Tibial nerve (tissue), 4 donors: ENCODE measurements at places on chromosomes 5 and 9. TPM values are rescaled to one million over a fixed set of nuclear protein-coding genes. Genes with fewer than 3 reads are reported as not detected.

GRCh38 chr5:78787783-78788182 lies 139.2 kb upstream of the LHFPL2 start:
- peak; percentile 19 for DNase-seq

GRCh38 chr5:73519531-73520283 lies 21.5 kb downstream of the BTF3 start:
- peak; percentile 38 for DNase-seq

- DNase-seq = no peak
Measured at GRCh38 chr5:57839025-57839424, 356.4 kb upstream of the ACTBL2 start.

GRCh38 chr9:15239816-15240215 lies 67.2 kb downstream of the TTC39B start:
- DNase-seq = no peak

DNA sequence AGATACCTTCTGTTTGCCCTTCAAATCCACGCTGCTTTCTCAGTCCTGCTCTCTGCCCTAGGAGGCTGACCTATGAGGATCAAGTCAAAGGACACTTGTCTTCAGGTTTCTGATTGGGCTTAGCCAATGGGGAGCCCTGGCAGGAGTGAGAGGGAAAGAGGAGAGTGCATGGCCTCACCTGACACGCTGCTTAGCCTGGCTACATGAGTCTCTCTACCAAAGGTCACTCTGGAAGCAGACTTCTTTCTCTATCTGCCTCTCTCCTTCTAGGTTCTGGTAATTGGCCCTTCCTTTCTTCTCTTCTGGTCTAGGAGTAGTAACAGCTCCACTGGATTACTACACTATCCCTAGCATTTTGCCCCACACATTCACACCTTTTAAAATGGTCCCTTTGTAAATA lies 13.1 kb downstream of the ARSB start:
- no peak for DNase-seq

DNA sequence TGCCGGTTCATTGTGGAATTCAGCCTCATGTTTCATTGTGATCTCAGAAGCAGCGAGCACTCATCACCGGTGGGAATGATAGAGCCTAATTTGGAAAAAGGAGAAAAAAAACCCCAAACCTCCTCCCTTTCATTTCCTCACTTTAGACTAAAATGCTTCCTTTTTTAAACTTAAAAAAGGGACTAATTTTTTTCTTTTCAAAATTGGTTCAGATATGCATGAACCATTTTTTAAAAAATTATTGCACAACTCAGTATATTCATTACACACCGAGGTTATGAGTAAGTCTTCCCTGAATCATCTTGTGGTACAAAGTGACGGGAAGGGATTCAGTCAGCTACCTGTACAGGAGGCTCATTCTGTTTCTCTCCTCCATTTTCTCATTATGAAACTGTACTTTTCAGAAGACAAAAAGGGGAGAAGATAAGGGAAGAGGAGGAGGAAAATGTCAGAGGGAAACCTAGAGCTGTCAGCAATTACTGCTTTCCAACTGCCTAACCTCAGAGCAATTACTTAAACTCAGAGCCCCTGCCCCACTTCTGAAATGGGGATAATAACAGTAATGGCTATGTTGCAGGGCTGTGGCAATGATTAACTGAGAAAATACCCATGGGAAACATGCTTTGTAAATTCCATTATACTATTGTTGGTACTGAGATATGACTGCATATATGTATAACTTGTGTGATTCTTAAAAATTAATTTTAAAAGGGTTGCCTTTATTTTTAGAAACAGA lies 24.0 kb downstream of the GALNT10 start:
- no peak for DNase-seq

DNA sequence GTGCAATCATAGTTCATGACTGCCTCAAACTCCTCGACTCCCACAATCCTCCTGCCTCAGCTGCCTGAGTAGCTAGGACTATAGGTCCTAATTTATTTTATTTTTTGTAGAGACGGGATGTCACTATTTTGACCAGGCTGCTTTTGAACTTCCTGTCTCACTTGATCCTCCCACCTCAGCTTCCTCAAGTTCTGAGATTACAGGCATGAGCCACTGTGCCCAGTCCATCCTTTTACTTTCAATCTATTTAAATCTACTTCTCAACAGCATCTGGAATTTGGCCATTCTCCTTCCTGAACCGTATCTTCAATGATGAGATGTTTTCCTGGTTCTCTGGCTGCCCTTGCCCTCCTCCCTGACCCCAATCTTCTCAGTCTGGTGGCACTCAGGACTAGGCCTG lies 12.2 kb upstream of the GRIN1 start:
- DNase-seq = no peak

Gene ZFP62
- total RNA-seq = 35.1 TPM

Gene PTGES
- total RNA-seq = 33.0 TPM

Gene MLANA
- not detected for total RNA-seq

Gene FOXI1
- total RNA-seq = not detected
